ENCODE measurements at places on chromosomes 16 and 17.

DNA sequence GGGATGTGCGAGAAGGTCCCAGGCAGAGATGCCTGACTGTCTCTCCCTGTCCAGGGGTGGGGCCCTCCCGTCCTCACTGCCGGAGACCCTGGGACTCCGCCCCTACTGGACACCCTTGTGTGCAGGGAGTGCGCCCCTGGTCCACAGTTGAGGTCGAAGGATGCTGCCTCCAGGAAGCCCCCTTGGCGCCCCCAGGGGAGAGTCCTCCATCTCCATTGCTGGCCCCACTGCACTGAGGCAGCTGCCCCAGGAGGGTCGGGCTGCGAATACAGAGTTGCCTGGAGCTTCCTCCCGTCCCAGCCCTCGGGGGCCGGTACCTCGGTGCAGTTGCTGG lies 26.6 kb downstream of the CTU2 start:
- DNase-seq = no peak

GRCh38 chr16:1194665-1195392 lies 30.2 kb downstream of the TPSG1 start:
- DNase-seq = no peak

DNA sequence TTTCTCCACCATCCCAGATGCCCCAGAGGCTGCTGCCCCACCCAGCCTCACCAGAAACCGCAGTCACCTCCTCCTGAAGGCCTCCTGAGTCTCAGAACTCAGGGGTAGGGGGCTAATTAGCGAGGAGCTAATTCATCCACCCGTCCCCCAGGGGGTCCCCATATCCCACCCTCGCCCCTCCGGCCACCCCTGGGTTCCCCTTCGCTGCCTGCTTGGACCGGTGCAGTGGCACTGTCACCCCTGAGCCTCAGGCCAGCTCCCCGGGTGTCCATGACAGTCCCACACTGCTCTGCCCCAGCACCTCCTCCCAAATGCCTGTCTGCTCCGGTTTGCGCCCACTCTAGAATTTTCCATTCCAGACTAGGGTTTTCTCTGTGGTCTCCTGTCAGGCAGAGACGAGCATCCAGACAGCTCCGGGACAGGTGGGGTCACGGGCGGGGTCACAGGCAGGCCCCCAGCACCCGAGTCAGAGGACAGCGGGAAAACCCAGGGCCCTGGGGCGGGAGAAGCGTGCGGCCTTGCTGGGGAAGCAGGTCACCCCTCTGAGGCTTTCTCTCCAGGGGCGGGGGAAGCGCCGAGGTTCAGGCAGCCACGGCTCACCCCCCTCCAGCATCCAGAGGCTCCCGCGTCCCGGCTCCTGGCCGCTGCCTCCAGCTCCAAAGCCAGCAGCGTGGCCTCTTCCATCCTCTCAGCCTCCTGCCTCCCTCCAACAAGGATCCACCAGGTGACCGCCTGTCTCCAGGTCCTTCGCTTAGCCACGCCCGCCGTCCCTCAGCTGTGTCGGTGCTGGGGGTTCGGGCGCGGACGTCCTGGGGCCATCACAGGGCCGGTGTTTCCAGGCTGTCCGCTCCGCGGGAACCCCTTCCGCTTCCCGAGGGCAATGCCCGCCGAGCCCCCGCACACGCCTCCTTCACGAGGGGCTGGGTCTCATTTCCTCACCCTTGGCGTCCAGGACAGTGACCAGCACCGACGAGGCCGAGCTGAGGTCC lies 3.1 kb upstream of the PERCC1 start:
- DNase-seq = no peak

GRCh38 chr17:2396192-2396567 lies 4.7 kb downstream of the MNT start:
- no peak for DNase-seq

DNA sequence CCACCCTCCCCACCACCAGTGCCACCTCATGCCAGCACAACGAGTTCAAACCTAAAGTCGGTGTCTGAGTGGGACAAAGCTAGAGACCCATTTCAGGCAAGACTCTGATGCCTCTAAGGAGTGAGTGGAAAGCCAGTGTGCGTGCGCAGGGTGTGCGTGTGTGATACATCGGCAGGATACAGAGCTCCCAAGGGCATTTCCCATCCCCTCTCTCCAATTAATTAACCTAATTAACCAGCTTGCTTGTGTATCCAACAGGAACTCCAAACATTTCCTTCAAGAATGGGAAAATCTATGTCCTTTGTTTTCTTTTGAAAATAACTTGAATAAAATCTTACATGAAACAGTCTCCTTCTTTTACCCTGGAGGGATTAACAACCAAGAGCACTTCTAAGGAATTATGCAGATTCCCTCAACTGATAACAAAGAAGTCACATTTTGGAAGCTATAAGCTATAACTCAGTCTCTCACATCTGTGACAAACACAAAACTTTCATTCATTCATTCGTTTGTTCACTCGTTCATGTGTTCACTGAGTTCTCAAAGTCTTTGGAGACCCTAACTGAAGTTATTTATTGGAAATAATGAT lies 9.9 kb downstream of the ATPAF2 start:
- DNase-seq = no peak

GRCh38 chr17:51071556-51071955 lies 49.1 kb downstream of the SPAG9 start:
- DNase-seq = no peak

- DNase-seq = no peak
These were observed 904 bp downstream of the SLC6A2 start for GRCh38 chr16:55656691-55657092.

DNA sequence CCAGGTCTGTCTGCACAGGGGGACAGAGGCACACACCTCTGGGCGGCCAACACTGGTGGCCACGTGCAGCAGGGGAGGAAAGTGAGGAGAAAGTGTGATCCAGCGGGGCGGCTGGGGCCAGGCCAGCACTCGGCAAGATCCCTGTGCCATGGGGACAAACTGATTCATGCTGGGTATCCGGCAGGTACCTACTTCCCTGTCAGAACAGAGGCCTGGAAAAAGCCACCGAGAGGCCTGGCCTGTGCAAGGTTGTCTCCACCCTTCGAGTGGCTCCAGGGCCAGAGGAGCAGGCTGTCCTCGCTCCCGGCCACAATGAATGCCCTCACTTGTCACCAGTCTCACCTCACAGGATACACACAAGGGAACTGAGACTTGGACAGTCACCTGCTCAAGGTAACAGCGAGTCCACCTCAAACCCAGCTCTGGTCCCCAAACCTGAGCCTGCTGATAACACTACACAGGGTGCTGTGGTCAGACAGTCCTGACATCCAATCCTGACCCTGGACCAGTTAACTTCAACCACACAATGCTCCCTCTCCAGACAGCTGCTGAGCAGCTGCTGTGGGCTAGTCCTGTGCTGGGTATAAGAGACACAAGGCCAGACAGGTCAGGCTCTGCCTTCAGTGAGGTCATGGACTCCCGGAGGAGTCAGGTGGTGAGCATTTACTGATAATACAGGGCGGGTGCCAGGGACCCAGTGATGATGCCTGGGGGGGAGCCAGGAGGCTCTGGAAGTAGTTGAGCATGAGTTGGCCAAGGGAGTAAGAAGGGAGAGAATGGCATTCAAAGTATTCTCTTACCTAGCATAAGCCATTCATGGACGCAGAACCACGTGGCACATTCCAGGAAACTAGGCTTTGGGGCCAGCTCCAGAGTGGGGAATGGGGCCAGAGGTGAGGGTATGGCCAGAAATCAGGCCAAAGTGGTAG lies 53.0 kb downstream of the VAC14 start:
- DNase-seq = no peak

DNA sequence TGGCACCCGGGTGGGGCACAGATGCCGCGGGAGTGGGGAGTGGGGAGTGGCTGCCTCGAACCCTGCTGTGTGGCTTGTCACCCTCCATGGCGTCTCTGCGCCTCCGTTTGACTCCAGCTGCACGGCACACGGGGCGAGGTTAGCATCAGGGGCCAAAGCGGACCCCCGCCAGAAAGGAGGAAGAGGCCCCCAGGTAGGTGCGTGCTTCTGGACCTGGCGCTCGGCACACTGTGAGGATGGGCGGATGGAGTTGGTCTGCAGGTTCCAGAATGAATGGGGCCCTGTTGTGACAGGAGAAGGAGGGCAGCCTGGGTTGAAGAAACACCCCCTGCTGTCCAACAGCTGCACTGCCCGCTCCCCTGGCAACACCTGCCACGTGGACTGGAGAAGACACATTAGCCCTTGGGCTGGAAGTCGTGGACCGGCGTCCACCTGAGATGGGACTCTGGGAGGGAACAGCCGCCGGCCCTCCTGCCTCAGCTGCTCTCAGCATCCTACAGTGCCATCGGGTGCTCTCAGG lies 9.4 kb upstream of the FASN start:
- no peak for DNase-seq

DNA sequence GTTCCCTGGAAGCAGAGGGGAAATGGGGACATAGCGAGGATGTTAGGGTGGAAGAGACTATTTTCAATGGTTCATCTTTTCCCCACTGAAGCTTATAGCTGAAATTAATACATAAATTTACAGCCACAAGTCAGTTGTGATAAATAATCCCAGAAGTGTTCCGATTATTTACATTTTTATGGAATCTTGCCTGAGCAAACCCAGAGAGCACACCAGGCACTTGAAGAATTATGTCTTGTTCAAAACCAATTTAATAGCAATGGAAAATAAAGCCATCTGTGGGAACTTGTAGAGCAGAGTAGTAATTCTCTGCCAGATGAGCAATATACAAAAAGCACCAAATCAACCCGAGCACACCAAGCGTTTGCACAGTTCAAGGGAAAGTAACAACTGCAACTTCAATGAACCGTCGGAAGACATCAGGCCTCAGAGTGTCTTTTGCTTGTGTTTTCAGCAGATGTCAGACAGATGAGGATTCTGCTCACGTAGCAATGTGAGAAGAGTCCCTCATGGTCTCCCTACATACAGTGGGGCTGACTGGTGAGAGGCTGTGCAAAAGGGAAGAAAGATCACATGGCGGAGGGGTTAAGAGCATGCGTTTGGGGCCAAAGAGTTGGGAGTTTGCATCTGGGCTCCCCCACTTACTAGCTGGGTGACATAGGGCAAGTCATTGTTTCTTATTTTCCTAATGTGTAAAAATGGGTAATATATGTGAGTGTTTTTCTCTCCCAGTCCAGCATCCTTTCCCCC lies 148.7 kb upstream of the HS3ST2 start:
- DNase-seq = no peak

- DNase-seq = no peak
These were observed 206.9 kb upstream of the C17orf78 start for GRCh38 chr17:37168731-37169353.

DNA sequence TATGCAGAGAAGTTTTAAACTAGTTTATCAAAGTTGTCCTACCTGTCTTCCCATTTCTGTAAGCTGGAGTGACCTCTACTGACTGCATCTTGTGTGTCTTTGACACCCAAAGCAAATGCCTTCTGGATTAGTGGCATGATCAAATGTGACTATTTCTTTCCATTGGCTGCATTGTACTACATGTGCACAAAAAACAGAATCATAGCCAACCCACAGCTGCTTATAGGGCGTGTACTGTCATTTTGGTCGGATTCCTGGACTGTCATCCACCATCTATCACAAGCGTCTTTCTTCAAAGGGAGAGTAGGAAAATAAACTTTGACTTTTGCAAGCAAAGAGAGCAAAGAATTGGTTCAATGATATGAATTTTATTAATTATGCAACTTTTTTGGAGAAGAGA lies 310.6 kb downstream of the MAP2K6 start:
- DNase-seq = no peak

GRCh38 chr17:55305321-55306087 lies 40.7 kb downstream of the HLF start:
- DNase-seq = no peak

GRCh38 chr17:59669411-59669810 lies 37.8 kb downstream of the PTRH2 start:
- DNase-seq = no peak

DNA sequence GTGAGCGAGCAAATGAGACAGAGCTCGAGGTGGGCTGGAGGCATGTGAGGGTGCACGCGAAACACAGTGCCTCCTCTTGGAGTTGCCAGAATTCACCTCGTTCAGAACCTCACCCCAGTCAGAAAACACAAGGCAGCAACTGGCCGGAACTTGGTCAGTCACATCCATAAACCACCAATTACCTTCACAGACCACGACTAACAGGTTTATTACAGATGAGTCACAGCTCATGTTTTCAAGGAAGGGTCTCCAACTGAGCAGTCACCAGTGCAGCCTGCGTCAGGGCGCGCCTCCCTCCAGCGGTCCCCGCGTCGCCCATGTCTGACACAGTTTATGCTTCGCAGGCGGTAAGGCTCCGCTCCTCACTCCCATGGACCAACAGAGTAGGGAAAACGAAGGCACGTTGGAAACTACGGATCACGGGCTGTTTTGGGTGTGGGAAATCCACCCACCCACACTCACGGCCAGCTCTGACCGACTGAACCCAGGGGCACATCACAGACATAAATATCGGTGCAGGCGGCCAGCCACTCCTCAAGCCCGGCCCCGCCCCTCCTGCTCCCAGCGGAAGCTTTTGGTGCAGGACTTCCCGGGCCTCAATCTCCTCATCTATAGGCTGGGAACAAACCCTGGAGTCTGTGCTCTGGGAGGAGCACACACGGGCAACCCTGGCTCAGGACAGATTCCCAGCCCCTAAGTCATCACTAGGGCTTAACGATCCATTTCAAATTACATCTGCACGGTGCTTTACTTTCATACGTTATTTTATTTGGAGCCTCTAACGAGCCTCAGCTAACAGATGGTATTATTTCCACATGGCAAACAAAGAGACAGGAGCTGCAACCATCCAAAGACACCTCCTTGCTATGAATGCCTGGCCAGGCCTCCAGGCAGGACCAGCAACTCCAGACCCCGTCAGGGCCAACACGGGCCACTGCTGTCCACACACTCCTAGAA lies 126.3 kb downstream of the ZNF778 start:
- DNase-seq = no peak

GRCh38 chr16:4048481-4048880 lies 67.8 kb downstream of the ADCY9 start:
- DNase-seq = no peak

DNA sequence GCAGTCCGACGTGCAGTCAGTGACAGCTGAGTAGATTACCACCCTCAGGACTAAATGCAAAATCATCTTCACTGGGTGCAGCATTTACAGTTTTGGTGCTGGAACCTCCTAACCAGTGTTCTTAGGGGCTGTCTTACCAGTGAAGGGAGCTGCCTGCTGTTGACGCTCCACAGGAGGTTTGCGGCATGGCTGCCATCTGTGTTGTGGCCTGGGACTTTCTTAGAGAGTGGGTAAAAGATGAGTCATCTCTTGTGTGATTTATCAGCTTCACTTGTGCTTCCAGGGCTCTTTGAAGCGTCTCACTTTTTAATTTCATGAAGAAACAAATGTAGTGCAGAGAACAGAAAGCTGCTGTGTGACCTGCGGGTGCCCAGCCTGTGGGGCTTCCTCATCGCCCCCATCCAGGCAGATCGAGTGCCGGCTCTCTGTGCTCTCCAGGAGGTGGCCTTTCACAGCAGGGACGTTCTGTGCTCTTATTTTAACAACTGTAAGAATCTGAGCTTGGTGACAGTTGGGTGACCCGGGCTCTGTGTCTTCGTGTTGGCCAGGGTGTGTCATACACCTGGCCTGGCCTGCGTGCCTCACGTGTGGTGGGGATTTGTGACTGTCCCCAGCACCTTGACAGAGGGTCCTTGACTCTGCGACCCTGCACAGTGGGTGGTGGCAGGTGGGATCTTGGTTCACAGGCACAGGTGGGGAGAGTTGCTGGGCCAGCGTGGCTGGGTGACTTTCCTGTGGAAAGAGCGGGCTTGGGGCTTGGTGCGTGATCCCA lies 24.3 kb upstream of the ZNF750 start:
- peak; percentile 54 for DNase-seq
